ENCODE measurements at places on chromosomes 5 and 9.

DNA sequence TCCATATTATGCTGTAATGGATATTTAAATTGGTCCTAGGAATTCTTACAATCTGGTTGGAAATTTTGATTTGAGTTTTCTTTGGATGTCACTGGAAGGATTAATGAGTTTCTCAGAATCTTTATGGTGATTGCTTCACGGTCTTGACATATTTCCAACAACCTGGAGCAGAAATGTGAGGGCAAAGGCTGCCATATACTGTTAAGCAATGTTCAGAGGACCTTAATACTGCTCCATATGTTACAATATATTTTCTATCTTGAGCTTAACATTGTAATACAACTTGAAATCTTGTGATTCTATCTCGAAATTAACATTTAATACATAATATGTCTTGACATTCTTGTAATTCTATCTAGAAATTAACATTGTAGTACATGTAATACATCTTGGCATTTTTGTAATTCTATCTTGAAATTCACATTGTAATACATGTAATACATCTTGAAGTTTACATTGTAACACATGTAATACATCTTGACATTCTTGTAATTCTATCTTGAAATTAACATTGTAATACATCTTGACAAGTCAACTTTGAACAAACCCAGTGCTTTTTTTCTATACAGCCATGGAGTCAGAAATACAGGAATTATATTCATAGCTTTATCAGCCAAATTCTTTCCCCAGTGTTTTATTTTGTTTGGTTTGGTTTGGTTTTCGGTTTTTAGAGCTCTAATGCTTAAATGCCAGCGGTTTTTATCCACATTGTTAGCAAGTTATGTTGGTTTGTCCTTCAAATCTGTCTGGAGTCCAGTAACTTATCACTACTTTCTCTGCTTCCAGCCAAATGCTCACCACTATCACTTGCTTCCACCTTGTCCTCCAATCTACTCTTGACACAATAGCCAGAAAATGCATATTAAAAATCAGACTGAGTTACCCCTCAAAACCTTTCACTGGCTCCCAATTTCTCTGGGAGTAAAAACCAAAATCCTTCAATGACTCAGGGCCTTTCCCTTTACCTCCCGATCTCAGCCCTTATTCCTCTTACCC, 3.0 kb upstream of the TUT7 start:
- DNase-seq = no peak

- DNase-seq = no peak
Observed at GRCh38 chr9:96006296-96006879, 130.9 kb downstream of the ERCC6L2 start.

DNA sequence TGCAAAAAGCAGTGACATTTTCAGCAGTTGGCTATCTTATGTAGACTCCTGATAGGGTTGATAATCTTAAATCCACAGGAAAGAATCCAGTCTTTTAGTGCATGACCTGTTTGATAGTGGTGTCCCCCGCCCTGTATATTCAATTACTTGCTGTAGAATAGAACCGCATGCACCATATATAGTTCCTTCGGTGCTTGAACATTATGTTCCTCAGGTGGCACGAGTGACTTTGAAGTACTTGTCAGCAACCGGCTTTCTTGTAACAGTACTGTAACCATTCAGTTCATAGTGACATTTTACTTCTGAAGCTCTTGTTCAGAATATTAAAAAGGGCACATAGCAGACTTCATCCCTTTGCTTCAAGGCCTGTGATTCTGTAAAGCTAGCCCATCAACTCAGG, 163.2 kb upstream of the KLF9 start:
- no peak for DNase-seq

DNA sequence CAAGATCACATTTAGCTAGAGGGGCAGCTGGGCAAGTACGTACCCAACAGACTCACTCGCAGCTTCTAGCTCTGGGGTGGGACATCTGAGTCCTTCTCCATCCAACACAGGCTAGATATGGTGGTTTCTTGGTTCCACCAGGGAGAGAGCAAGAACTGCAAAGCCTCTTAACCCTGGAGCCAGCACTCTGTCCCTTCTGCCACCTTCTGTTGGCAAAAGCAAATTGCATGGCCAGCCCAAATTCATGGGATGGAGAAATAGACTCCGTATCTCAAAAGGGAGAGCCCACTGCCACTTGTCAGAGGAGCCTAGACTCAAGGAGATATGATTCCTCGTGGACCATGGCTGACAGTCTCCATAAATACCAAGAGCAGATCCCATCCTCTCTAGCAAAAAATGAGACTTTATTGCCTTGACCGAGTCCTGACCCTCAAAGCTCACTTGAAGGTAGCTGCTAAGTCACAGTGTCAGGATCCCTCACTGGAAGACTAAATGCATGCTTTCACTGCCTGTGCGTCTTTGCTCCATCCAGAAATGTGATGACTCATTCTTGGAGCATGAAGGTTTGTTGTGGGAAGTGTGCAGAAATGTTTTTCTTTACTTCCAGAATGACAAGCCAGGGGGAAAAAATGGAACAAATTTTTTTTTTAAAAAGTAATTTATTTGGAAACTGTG, 28.8 kb upstream of the ROR2 start:
- no peak for DNase-seq

DNA sequence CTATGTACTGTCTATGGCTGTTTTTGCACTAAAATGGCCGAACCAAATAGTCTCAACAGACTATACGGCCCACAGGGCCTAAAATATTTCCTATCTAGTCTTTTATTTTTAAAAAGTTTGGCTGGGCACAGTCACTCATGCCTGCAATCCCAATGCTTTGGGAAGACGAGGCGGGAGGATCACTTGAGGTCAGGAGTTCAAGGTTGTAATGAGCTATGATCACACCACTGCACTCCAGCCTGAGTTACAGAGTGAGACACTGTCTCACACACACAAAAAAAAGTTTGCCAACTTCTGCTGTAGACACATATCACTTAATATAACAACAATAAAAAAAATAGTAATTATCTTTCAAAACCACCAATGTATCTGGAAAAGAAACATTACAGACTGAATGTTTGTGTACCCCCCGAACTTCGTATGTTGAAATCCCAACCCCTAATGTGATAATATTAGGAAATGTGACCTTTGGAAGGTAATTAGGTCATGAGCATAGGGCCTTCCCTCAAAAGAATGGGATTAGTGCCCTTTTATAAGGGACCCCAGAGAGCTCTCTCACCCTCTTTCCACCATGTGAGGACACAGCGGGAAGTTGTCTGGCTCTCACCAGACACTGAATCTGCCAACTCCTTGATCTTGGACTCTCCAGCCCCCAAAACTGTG, 53.5 kb upstream of the HK3 start:
- no peak for DNase-seq

- DNase-seq = peak; percentile 71
Observed at GRCh38 chr9:95197692-95198271, 119.7 kb downstream of the FANCC start.

DNA sequence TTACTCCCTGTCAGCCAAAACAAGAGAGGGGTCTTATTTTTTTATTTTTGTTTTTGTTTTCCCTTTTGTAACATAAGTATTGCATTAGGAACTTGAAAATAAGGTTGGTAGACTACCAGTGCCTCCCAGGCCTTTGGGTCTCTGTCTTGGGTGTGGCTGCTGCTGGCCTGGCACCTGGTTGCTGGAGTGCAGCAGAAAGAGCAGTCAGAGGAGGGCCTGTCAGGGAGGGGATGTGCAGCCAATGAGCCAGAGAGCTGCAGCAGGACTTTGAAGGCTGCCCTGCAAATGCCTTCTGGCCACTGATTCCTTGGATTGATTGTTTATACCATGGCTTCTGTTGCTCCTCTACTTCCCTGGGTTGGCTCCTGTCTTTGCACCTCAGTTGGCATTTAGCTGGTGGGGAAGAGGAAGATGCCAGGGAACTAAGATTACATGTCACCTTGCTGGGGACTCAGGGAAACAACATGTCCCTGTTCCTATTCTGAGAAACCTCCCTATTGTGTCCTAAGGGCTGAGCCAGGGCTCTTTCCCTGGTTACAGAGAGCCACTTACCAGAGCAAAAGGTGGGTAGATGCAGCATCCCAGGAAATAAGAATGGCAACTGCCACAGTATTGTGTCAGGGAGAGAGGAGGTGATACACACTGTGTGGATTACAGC, 66.6 kb downstream of the ANGPTL2 start:
- DNase-seq = no peak

DNA sequence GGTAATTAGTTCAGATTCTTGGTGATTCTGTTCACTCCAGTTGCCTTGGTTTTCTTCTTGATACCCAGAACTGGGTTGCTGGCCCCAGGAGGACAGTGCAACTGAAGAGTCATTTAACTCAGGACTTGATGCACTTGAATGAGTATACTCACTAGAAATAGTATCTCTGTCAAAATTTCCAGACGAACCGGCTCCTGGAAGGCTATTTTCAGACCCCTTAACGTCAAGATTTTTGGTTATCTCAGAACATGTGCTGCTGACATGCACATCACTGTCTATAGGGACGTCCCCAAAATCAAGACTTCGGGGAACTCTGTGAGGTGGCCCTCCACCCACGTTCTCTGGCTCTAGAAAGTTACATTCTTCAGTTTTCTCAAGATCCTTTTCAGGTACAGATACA, 56.7 kb upstream of the PCA3 start:
- no peak for DNase-seq

- no peak for DNase-seq
Observed at GRCh38 chr9:32590898-32591297, 17.9 kb upstream of the NDUFB6 start.
